ENCODE measurements at places on chromosomes 12 and 14.

DNA sequence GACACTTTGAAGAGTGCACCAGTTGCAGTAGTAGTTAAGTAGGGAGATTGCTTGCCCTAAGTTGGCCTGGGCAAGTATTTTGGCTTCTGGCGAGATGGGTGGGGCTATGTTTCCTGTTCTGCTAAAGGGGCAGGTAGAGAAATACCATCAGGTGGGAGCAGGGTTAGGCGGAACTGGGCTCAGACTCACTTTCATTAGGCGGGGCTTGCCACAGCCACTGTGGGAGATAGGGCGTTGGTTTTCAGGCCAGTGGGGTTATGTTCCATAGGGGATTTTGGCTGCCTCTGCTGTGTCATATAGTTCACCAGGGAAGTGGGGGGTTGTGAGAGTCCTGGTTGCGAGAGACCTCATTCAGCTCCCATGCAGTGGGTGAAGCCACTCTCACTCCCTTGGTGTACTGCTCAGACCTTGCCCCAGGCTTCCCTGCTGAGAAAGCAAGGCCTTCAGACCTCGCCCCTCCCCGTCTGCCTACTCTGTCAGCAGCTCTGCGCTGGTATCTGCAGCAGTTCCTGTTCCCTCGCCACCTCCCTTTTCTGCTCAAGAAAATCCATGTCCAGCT lies 43.3 kb downstream of the AEBP2 start:
- DNase-seq, result no peak

DNA sequence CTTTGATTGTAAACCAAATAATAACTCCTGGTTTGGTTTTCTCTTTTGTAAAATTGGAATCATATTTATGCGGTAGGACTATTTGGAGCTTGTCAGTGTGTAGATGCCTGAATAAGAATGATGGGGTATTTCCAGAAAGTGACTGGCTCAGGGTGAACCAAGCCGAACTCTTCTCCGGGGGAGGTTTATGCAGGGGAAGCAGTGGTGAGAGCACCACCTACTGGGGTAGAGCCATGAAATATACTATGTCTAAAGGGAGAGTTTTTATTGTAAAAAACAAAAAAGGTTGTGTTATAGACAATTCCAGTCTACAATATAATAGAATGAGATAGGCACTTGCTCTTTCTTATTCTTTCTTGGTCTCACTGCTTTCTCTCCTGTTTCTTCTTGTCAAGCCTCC lies 222.9 kb upstream of the SLC16A7 start:
- DNase-seq, result peak; percentile 31

GRCh38 chr14:66509874-66510273 lies 1.9 kb downstream of the GPHN start:
- no peak for DNase-seq

GRCh38 chr12:20588042-20588441 lies 107.1 kb upstream of the SLCO1C1 start:
- DNase-seq, result peak; percentile 93

All from putamen (tissue), 1 donor.